ENCODE measurements at places on chromosomes 12 and 14. TPM values are rescaled to one million over a fixed set of nuclear protein-coding genes. Genes with fewer than 3 reads are reported as not detected.

The CLEC2A gene
- total RNA-seq = not detected

The KRT8 gene
- total RNA-seq = 107 TPM

The CCDC184 gene
- total RNA-seq = not detected

The ZNF385A gene
- 37.4 TPM for total RNA-seq

The ESRRB gene
- not detected for total RNA-seq

The ZBTB1 gene
- total RNA-seq = 26.8 TPM

The VWF gene
- not detected for total RNA-seq

Data from hair follicular keratinocyte (primary cell).